ENCODE measurements at places on chromosomes 12 and 14.
A peak's percentile ranks its signal among the peaks of the same experiment; 100 is the strongest.

DNA sequence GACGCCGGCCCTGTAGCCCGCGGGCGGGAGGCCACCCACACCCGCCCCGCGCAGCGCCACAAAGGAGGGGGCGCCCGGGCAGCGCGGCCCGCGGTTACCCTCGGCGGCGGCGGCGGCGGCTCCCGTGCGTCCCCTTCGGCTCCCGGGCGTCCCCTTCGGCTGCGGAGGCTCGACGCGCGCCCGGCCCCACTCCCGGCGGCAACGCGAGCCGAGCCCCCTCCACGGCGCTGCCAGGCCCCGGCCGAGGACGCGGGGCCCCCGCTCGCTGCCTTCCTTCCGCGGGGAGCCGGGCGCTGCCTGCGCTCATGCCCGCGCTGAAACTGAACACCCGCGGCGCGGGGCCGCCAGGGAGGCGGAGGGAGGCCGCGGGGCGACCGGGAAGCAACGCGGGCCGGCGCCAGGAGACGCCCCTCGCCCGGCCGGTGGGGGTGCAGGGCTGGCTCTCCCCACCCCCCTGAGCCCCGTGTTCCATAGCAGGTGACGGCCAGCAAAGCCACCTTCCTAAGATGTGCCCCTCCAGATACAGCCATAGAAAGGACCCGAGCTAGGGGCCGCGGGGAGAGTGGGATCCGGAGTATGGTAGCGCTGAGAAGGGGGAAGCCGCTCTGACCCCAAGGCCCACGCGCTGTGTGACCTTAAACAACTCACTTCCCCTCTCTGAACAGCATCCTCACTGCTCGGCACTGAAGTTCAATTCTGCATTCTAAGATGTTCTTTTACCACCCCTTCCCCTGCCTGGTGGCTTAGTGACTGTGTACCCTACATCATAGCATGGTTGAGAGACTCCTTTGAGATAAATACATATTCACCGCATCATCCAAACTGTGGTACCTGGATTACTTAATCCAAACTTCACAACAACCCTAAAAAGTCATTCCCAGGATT is 42.8 kb downstream of the KDM2B start:
- no peak for DNase-seq

DNA sequence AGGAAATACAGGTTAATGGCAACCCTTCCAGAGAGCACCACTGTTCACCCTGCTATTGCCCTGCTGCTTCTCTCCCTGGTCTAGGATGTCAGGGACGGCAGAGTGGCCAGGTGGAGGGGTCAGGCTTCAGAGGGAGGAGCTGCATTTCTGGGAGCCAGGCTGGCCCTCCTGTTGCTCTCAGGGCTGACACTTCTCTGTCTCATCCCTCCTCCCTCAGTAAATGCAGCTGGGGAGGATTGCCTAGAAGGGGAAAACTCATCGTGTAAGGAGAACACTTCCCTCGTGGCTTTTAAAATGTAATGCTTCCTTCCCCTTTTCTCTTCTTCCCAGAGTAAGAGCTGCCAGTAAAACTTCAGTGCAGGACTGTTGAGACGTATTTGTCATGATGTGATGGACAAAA is 20.8 kb downstream of the SUSD6 start:
- DNase-seq = no peak

DNA sequence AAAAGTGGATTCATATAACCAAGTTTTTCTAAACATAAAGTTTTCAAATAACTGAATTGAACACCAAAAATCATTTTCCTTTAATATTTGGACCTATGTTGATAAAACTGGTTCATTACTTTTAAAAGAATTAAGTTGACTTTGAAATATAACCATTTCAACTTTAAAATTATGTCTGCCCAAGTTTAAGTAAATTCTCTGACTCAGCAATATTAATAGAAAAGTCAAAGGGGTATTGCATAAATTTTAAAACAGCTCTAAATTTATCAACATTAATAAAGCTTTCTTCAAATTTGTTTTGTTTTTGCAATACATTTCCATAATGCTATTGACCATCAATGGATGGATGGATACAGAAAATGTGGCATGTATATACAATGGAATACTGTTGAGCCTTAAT is 168.4 kb upstream of the GARIN6 start:
- no peak for DNase-seq

DNA sequence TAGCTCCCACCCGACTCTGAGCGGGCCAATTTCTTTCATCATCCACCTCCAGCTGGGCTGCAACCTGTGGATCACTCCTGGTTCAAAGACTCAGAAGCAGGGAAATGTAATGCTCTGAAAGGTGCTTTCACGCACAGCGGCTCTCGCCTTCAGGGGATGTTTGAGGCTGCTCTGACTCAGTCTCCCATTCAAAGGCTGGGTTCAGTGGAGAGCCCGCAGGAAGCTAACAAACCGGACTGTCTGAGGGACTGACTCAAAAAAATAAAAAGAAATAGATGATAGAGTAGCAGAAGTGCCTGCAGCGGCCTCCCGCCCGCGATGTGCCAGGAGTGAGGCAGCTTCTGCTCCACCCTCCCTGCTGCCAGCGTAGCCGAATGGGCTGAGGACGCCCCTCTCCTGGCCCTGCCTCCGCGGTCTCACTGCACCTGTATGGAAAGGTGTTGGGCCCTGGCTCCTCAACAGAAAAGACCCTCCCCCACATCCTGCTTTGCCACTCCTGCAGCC is 98.0 kb downstream of the GCH1 start:
- DNase-seq = no peak

GRCh38 chr12:14244876-14245669 is 120.4 kb upstream of the ATF7IP start:
- no peak for DNase-seq

DNA sequence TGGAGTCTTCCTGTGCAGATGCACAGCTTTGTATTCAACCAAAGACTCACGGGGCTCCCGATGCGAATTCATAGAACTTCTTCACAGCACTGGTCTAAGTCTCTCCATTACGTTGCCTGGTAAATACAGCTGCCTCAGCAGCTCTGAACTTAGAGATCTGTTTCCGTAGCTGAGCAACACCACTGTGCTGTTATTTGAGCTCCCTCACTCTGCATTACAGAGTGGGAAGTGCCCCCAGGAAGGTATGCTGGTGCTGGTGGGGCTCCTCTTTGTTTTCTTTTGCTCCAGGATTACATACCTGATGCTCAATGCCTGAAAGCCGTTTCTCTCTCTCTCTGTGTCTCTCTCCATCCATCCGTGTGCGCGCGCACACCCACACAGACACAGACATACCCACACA is 227.5 kb upstream of the RMST start:
- DNase-seq = no peak

DNA sequence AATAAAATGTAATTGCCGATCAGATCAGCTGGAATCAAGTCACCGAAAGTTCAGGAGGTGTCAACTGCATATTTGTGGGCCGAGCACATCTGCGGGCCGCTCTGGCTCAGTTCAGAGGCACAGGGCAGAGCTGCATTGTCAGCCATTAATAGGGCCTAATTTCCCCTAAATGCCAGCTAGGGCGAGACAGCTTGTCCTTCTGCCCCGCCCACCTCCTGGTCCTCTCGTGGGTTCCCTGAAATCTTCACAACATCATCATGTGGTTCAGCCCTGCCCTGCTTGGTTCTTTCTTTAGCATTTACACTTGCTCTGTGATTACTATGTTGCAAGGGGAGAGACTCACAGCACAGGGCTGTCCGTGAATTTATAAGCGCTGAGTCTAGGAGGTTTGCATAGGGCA is 148.9 kb downstream of the CHST11 start:
- DNase-seq = peak; percentile 79

DNA sequence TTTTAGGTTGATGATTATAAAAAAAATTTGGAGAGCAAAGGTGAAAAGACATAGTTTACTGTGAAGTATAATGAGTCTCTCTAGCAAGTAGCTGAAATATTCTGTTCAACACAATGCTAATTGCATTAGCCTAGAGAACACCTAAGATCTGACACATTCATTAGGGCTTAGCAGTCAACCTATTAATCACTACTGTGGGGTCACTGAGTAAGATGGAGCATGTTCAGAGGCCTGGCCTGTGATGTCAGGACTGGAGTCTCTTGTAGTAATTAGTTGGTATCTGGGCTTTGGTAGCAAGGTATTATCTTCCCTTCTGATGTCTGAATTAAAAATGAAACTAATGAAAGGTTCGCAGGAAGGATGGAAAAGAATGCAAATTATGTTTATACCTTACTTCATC is 112.7 kb downstream of the SLC16A7 start:
- DNase-seq = no peak

GRCh38 chr12:2084553-2085296 is 31.9 kb downstream of the CACNA1C start:
- no peak for DNase-seq

DNA sequence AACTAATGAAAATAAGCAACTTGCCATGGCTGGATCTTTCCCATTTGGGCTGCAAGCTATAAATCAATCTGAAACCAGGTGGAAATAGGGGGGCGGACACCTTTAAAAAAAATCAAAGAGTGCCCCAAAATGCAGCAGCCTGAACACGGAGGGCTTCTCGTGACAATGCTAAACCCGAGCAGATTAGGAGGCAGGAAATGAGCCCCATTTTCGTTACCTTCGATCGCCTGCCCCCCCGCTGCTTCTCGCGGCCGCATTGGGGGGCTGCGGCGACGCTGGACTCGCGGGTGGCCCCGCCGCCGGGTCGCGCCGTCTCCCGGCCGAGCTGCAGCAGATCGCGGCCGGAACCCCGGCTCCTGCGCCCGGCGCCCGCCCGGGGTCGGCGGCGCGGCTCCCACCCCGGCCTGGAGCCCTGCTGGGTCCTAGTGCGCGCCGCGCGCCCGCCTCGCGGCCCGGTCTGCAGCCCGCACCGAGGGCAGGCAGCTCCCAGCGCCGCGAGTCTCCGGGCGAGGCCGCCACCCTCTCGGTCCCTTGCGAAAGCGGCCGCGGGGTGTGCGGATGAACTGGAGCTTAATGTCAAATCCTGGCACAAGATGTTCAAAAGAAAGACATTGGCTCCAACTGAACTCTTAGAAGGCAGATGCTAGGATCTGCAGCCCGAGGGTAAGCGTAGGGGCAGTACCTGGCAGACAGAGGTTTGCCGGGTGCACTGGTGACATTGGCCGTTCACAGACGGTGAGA is 201.9 kb upstream of the FOXN3 start:
- DNase-seq = peak; percentile 71

DNA sequence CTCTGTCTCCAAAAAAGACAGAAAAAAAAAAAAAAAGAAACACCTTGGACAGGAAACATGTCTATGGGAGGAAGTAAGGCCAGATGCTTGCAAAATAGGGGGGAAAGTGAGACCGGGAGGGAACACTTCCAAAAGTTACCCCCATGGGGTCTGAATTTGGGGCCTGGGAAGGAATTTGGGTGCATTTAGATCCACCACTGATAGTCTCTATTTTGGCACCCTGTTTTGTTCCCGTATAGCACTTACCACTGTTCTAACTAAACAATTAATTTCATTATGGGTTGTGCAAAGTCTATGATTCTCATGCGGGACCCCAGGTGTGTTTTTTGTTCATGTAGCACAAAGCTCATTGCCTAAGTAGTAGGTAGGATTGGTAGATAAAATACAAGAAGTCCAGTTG is 1.4 kb upstream of the MLEC start:
- DNase-seq = no peak

DNA sequence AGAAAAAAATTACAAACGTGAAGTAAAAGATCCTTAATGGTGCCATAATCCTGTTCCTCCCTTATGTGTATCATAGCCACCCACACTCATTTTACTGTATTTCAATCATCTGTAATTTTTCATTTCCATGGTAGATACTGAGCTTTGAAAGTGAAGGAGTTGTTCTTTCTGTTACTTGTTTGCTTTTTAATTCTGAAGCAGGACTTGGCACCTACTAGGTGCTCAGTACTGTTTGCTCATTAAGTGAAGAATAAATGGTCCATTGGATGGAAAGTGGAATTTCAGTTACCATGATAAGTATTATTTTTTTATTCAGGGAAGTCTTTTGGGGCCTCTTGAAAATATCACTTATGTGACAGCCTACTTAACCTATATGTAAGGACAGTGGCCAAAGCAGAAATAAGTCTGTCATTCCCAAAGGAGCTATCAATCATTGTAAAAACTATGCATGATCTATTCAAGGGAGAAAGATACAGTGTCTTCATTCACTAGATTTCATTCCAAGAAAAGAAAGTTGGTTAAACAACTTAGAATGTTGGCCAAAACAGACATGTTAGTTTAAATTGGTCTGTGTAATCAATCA is 1244.4 kb upstream of the SEL1L start:
- DNase-seq = no peak

- peak; percentile 14 for DNase-seq
These were observed 15.4 kb downstream of the ACTR10 start for GRCh38 chr14:58215191-58215914.

DNA sequence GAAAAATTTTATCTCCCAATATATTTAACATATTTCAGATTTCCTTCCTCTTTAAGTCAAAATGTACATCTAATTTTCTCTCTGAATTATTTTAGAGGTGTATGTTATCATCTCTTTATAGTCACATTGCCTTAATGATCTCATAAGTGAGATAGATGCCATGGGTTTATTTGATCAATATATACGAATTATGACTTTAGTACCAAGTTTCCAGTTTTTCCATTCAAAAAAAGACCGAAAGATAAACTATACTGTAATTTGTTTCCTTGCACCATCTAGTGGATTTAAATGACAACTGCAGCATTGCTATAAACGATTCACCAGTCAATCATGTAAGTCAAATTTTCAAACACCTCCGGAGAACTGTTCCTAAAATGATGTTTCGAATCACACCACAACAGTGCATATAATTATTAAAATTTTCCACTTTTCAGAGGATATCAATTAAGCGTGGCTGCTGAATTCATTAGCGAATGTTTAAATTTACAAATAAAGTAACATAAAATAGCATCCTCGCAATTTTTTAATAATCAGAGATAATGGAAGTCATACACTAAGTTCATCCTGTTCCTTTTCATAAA is 419 bp upstream of the ATXN7L3B start:
- peak; percentile 82 for DNase-seq

GRCh38 chr12:21697904-21698630 is 40.4 kb upstream of the LDHB start:
- DNase-seq = peak; percentile 66

- no peak for DNase-seq
These were observed 6.3 kb upstream of the MAP1LC3B2 start for GRCh38 chr12:116552773-116553373.

- DNase-seq = no peak
These were observed 55.8 kb downstream of the ARID2 start for GRCh38 chr12:45785315-45785714.

DNA sequence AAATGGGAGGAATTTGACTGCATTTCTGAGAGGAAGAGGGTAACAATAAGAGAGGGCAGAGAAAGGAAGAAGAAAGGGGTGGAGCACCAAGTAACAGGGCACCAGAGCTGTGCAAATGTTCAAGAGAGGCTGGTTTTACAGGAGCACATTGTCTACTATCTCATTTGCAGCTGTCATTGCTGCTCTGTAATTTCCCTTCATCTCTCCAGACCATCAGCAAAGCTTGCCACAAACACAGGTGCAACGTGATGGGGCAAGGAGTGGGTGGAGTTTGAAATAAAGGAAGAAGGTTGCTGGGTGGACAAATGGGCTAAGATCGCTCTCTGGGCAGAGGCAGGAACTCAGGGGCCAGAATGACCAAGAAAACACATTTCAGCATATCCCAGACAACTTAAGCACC is 47.9 kb upstream of the PLEKHG6 start:
- DNase-seq = no peak
